Thoracic aorta (tissue), 2 donors: ENCODE measurements at places on chromosomes 4 and X. TPM values are rescaled to one million over a fixed set of nuclear protein-coding genes. Genes with fewer than 3 reads are reported as not detected.

CNKSR2 gene
- 5.3 TPM for total RNA-seq

MAGEA1 gene
- total RNA-seq, result not detected

STS gene
- 7.8 TPM for total RNA-seq

WDR1 gene
- 263 TPM for total RNA-seq

ANAPC4 gene
- 41.0 TPM for total RNA-seq

FGFR3 gene
- total RNA-seq, result 1.4 TPM

EMCN gene
- 9.3 TPM for total RNA-seq

ZMAT1 gene
- 14.9 TPM for total RNA-seq

CXorf49 gene
- not detected for total RNA-seq

INTU gene
- 11.0 TPM for total RNA-seq

SPANXC gene
- total RNA-seq, result not detected

GRCh38 chr4:53313510-53313909, 52.4 kb downstream of the SCFD2 start:
- DNase-seq, result no peak
- no peaks in the 10 kb centered on the region for H3K27me3 ChIP-seq
- no peak overlapping the region for H3K27ac ChIP-seq
- H3K36me3 ChIP-seq, result no peaks in the 10 kb centered on the region

GRCh38 chr4:163540977-163541376, 46.5 kb downstream of the TMA16 start:
- no peaks in the 10 kb centered on the region for H3K27me3 ChIP-seq
- no peaks in the 10 kb centered on the region for H3K36me3 ChIP-seq
- no peak for DNase-seq
- H3K4me3 ChIP-seq, result no peak overlapping the region

- no peak for DNase-seq
- no peak overlapping the region for H3K4me3 ChIP-seq
- no peaks in the 10 kb centered on the region for H3K36me3 ChIP-seq
These were observed 25.3 kb upstream of the HERC6 start for GRCh38 chr4:88353324-88353723.

GRCh38 chr4:158823461-158823873, 54.6 kb downstream of the FNIP2 start:
- DNase-seq, result peak; percentile 29
- H3K4me1 ChIP-seq, result peaks cover 90% of the 10 kb centered on the region
- H3K27ac ChIP-seq, result peak overlapping the region; percentile 82
- H3K36me3 ChIP-seq, result no peaks in the 10 kb centered on the region
- no peak overlapping the region for H3K4me3 ChIP-seq

DNA sequence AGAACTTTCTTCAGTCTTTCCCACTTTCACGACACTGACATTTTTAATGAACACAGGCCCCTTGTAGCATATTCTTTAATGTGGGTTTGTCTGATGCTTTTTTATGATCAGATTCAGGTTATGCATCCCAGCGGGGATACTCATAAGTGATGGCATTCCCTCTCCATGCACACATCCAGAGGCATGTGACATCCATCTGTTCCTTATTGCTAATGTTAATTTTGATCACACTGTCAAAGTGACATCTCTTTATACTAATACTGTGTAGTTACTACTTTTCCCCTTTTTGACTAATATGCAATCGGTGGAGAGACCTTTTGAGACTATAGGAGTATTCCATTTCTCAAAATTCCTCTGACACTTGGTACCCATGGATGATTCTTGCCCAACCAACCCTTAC, 43.8 kb upstream of the HS3ST1 start:
- H3K27me3 ChIP-seq, result no peaks in the 10 kb centered on the region
- H3K4me1 ChIP-seq, result no peaks in the 10 kb centered on the region
- no peak for DNase-seq
- H3K27ac ChIP-seq, result no peak overlapping the region
- no peaks in the 10 kb centered on the region for H3K36me3 ChIP-seq

- no peaks in the 10 kb centered on the region for H3K27me3 ChIP-seq
- no peak for DNase-seq
These were observed 1984.3 kb upstream of the IGFBP7 start for GRCh38 chr4:59094505-59094904.

DNA sequence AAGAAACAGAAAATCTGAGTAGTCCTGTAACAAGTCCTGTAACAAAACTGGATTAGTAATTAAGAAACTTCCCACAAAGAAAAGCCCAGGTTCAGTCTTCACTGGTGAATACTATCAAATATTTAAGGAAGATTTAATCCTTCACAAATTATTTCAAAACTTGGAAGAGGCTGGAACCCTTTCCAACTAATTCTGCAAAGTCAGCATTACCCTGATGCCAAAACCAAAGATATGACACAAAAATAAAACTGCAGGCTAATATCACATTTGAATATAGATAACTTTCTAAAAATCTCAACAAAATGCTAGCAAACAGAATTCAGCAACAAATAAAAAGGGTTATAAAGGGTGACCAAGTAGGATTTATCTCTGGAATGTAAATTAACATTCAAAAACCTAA, 80.5 kb downstream of the AR start:
- DNase-seq, result no peak
- H3K27me3 ChIP-seq, result no peaks in the 10 kb centered on the region
- no peak overlapping the region for H3K27ac ChIP-seq
- no peak overlapping the region for H3K4me3 ChIP-seq
- no peaks in the 10 kb centered on the region for H3K36me3 ChIP-seq

DNA sequence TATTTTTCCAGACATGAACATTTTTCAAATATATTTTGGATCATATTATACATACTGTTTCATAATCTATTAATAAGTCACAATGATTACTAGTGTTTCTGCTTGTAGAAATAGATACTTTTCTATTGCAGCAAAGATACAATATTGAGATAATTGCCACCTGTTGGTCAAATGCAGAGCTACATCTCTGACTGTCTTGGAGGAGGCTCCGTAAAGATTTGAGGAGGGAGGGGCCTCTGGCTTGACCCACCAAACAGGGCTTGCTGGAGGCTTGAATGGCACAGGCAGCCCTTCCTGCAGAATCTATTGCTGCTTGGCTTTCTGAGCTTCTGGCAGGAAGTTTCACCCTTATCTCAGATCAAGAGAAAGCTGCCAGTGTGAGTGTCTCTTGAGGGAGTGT, 99.3 kb upstream of the ARMCX2 start:
- H3K4me3 ChIP-seq, result no peak overlapping the region
- no peak overlapping the region for H3K27ac ChIP-seq
- H3K36me3 ChIP-seq, result no peaks in the 10 kb centered on the region

DNA sequence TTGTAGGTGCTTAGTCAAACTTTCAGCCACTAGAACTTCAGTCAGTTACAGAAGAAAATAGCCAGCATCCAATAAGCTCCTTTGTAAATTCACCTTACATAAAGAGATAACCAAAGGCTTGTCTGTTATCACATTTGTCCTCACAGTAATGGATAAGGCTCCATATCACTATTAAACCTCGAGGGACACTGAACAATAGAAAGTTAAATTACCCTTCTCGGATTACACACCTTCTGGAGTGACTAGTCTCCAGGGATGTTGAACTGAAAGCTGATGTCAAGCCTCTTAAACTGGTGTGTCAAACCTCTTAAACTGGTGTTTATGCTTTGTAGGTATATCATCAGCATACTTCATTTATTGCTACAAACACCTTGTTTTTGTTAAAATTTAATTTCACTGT, 639.0 kb downstream of the CENPC start:
- H3K27ac ChIP-seq, result no peak overlapping the region
- H3K27me3 ChIP-seq, result no peaks in the 10 kb centered on the region
- no peak overlapping the region for H3K4me3 ChIP-seq
- no peak for DNase-seq
- no peaks in the 10 kb centered on the region for H3K36me3 ChIP-seq

GRCh38 chrX:111634823-111635729, 45.9 kb upstream of the ALG13 start:
- no peaks in the 10 kb centered on the region for H3K36me3 ChIP-seq
- no peaks in the 10 kb centered on the region for H3K27me3 ChIP-seq
- no peaks in the 10 kb centered on the region for H3K4me1 ChIP-seq
- H3K27ac ChIP-seq, result no peak overlapping the region
- DNase-seq, result no peak

DNA sequence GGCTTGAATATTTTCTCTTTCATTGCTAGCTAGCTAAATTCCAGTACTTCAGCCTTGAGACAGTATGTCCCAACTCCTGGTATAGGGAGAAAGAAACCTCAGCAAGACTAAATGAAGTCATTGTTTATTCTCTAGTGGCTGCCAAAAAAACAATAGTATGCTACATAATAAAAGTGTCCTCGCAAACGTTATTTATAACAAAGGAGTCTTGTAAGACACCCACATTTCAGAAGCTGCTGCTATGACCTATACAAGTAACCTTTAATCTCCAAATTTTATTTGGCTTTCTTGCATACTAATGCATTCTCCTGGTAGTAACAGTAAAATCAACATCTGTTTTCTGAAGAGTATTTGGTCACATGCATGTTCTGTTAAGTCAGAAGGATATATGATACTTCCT, 28.8 kb downstream of the NEK1 start:
- no peak overlapping the region for H3K4me3 ChIP-seq
- no peak for DNase-seq
- peaks cover 21% of the 10 kb centered on the region for H3K36me3 ChIP-seq

DNA sequence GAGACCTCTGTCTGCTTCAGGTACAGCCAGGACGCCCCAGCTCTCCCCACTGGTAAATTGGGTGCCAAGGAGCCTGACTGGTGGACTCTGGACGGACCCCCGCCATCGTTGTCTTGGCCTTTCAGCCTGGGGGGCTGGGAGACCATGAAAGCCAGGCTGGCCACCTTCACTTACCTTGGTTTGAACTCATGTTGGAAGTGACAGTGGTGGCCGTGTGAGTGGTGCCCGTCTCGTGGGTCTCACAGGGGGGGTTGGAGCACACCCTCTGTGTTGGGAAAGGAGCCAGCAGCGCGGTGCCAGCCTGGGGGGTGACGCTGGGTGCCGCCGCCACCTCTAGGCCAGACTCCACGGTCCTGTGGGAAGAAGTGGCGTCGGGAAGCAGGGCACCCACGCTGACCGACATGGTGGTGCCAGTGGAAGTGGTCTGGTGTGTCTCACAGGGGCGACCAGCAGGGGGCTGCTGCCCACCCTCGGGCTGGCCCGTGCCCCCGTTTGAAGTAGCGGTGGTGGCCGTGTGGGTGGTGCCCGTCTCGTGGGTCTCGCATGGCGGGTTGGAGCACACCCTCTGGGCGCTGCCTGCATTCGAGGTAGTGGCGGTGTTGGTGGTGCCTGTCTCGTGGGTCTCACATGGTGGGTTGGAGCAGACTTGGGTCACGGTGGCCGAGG, 9.6 kb upstream of the RENBP start:
- peak overlapping the region; percentile 81 for H3K27ac ChIP-seq
- H3K27me3 ChIP-seq, result no peaks in the 10 kb centered on the region
- no peak for DNase-seq
- H3K4me1 ChIP-seq, result no peaks in the 10 kb centered on the region
- H3K4me3 ChIP-seq, result peak overlapping the region; percentile 29

GRCh38 chr4:105433421-105433820, 40.4 kb downstream of the PPA2 start:
- DNase-seq, result no peak
- no peaks in the 10 kb centered on the region for H3K27me3 ChIP-seq
- no peak overlapping the region for H3K4me3 ChIP-seq
- no peaks in the 10 kb centered on the region for H3K4me1 ChIP-seq
- no peak overlapping the region for H3K27ac ChIP-seq

DNA sequence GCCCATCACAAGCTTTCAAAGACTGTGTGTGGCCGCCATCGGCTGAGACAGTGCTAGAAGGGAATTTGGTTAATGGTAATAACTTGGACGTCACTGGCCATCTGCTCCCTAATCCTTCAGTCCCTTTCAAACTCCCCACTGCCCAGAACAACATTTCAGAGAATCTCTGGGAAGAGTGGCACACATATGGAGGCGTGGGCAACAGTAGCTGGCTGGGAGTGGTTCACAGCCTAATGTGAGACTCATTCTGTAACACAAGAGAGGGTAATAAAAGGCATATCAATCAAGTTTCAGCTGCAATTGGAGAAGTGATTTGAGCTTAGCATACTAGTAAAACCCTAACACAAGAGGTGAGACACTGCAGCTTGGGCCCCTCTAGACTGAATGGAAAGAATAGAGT, 15.4 kb downstream of the SMIM10 start:
- H3K27ac ChIP-seq, result no peak overlapping the region
- H3K27me3 ChIP-seq, result no peaks in the 10 kb centered on the region
- no peaks in the 10 kb centered on the region for H3K36me3 ChIP-seq
- no peak overlapping the region for H3K4me3 ChIP-seq
- no peak for DNase-seq

DNA sequence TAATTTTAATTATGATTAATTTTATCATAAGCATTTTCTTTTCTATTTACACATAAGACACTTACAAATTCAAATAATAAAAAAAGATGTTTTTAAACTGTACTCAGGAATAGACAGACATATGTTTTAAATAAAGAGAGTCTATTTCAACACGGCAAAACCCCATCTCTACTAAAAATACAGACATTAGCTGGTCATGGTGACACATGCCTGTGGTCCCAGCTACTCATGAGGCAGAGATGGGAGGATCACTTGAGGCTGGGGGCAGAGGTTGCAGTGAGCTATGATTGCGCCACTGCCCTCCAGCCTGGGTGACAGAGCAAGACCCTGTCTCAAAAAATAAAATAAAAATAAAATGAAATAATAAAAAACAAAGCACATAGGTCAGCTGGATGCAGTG, 14.8 kb downstream of the FAM9B start:
- no peak for DNase-seq
- H3K27me3 ChIP-seq, result no peaks in the 10 kb centered on the region
- H3K27ac ChIP-seq, result no peak overlapping the region
- H3K4me3 ChIP-seq, result no peak overlapping the region
- H3K4me1 ChIP-seq, result no peaks in the 10 kb centered on the region

DNA sequence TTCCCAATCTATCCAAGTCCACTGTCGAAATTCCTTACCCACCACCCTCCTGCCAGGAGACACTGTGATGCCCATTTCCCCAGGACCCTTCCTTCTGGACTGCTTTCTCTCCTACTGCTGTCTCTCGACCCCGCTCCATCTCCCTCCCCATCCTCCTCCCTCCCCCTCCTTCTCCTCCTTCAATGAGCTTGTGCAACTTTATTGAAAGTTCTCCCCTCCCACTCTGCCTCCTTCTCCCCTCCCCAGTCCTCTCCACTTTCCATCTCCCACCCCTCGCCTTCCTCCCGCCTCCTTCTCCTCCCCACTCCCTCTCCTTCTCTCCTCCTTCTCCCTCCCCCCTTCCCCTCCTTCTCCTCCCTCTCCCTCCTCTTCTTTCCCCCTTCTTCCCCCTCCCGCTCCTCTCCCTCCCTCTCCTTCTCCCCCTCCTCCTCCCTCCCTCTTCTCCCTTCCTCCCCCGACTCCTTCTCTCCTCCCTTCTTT, 116.6 kb upstream of the FAT1 start:
- peak overlapping the region; percentile 77 for H3K27ac ChIP-seq
- peak overlapping the region; percentile 74 for H3K4me3 ChIP-seq
- no peaks in the 10 kb centered on the region for H3K27me3 ChIP-seq
- no peak for DNase-seq
- H3K36me3 ChIP-seq, result no peaks in the 10 kb centered on the region
- H3K4me1 ChIP-seq, result peaks cover 3% of the 10 kb centered on the region

DNA sequence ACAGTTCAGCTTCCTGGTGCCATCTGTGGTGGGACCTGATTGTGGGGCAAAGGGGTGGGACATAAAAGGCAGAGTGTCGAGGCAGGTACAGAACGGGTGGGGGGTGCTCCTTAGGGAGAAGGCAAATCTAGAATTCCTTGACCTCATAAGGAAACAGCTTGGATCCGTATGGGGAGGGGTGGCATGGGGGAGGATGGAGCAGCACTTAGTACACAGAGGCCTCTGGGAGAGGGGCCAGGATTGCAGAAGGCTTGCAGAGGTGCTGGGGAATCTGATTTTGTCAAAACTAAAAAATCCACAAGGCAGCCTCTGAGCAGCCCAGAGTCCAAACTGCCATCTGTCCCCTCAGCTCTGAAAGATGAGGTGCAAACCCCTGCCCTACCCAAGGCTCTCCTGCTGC, 2.3 kb upstream of the EMD start:
- H3K27ac ChIP-seq, result peak overlapping the region; percentile 97
- H3K27me3 ChIP-seq, result no peaks in the 10 kb centered on the region
- H3K4me3 ChIP-seq, result peak overlapping the region; percentile 76
- H3K36me3 ChIP-seq, result no peaks in the 10 kb centered on the region
- H3K4me1 ChIP-seq, result peaks cover 34% of the 10 kb centered on the region
- no peak for DNase-seq
